M059J (cell line): ENCODE measurements at places on chromosomes 2 and 18.

DNA sequence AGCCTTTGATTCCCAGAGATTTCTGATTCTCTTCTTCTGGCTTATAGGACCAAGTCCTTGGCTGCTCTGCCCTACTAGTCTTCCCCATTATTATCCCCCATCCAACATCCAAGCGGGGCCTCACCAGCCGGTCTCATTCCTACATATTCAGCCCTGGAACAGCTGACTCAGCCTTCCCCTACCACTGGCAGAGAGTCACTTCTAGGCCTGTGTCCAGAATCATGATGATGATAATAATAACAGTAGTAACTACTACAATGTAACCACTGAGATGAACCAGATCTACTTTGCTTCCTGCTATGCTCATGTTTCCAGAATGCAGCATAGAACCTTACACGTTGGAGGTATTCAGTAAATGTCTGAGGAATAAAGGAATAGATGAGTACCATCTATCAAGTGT lies 295.2 kb downstream of the SRBD1 start:
- peak; percentile 61 for DNase-seq

GRCh38 chr2:181646415-181646987 lies 10.4 kb downstream of the CERKL start:
- DNase-seq: no peak

- peak; percentile 95 for DNase-seq
Observed at GRCh38 chr2:196233021-196233804, 61.8 kb upstream of the STK17B start.

- no peak for DNase-seq
Observed at GRCh38 chr2:54088719-54089118, 26.7 kb upstream of the ACYP2 start.

GRCh38 chr18:55786651-55787272 lies 198.8 kb upstream of the TCF4 start:
- peak; percentile 80 for DNase-seq

GRCh38 chr2:236124182-236124893 lies 43.8 kb downstream of the GBX2 start:
- DNase-seq: no peak

DNA sequence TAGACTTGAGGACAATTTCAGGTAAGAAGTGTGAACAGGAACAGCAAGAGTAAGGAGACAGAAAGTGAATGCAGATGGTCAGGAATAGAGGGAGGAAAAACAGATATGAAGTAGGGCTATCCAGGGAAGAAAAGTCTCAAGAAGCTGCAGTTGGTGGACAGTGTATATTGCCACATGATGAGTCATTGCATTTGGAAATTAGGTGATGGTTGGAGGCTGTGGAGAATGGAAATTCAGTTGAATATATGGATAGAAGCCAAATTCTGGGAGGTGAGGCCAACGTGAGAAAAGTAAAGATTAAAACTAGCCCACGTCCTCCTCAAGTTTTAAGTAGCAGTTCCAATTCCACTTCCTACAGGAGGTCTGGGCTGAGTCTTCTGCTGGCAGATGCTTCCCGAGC lies 158.4 kb downstream of the UBE2E3 start:
- DNase-seq: peak; percentile 53

GRCh38 chr2:140863713-140864112 lies 1267.1 kb downstream of the LRP1B start:
- peak; percentile 25 for DNase-seq

- no peak for DNase-seq
Observed at GRCh38 chr2:70356941-70357683, 55.2 kb upstream of the FAM136A start.

- no peak for DNase-seq
Observed at GRCh38 chr2:177592945-177593344, 200.4 kb downstream of the AGPS start.

- DNase-seq: no peak
Observed at GRCh38 chr2:226623587-226624368, 175.8 kb downstream of the IRS1 start.

GRCh38 chr18:10805587-10806118 lies 279.8 kb downstream of the NAPG start:
- no peak for DNase-seq

DNA sequence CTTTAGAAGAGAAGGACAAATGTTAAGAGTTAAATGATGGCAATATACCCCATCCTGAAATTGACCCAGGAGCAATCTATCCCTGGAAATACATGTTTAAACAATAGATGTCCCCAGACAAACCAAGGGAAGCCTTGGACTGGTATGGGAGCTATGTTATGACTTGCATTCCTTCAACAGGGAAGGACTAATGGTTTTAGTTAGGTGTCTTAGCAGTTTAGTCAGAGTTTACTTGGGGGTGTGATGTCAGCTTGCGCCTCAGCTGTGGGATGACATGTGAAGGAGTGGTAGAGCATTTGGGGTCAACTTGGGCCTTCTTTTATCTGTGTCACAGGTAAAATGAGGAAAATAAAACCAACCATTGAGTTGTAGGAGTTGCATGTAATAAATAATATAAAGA lies 36.8 kb downstream of the SPC25 start:
- no peak for DNase-seq

- DNase-seq: no peak
Observed at GRCh38 chr2:100879296-100879695, 59.4 kb downstream of the NPAS2 start.

DNA sequence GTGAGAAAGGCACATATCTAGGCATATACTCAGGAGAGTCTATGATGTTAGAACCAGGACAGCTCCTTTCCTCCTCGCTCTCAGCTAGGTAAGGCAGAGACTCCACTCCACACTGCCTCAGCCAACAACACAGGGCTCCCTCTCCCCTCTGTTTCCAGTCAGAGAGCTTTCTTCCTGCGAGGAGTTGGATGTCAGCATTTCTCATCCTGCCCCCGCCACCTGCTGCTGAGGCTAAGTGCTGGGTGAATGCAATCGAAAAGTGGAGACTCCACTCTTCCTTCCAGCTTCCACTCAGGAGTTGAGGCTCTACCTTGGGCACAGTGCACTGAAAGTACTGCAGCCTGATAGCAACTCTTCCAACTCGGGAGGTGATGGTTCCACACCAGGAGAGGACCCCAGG lies 177.2 kb upstream of the RAB6C start:
- DNase-seq: no peak

GRCh38 chr2:8563814-8564474 lies 117.9 kb upstream of the ID2 start:
- no peak for DNase-seq

GRCh38 chr2:232137356-232138147 lies 176.0 kb downstream of the DIS3L2 start:
- no peak for DNase-seq

GRCh38 chr2:236075802-236076201 lies 92.4 kb downstream of the GBX2 start:
- DNase-seq: no peak

DNA sequence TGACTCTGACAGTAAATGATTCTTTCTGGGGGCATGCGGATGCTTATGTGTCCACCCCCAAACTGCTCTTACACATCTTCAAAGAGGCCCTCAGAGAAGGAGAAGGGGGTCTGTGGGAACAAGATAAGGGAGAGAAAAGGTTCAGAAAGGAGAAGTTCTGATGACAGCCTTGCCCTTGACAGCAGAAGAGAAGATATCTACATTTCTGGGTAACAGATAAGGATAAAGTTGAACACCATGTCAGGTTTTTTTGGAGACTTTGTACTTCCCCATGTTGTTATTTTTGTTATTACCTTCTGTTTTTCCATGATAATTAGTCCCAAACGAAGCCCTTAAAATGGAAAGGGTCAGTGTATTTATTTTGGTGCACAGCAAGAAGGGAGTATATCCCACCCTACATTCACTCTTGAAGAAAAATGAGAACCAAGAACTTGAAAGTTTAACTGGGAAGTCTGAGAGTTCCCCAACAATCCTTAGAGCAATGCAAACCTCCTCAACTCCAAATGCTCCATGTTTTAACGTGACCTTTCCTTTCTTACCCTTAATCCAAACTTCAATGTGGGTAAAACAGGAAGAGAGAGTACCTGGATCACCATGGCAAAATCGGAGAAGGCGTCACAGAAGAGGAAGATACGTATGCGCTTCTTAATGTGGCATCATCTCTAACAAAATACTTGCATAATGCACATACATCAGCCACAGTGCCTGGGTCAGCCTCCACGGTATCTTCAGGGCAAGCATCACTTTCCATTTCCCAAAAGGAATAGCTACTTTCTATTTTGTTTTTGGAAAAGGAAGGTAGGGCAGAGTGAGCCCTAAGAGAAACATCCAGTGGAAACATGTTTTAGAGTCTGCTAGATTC lies 264.6 kb upstream of the STON1 start:
- no peak for DNase-seq

- DNase-seq: peak; percentile 90
Observed at GRCh38 chr18:14971461-14972185, 223.7 kb downstream of the ANKRD30B start.

GRCh38 chr2:45241061-45241561 lies 231.9 kb upstream of the SIX2 start:
- peak; percentile 60 for DNase-seq

GRCh38 chr2:187943772-187944369 lies 347.8 kb upstream of the GULP1 start:
- no peak for DNase-seq

- DNase-seq: no peak
Observed at GRCh38 chr2:189203177-189203799, 23.7 kb upstream of the COL5A2 start.

- DNase-seq: no peak
Observed at GRCh38 chr2:76160670-76161069, 450.0 kb upstream of the GCFC2 start.

DNA sequence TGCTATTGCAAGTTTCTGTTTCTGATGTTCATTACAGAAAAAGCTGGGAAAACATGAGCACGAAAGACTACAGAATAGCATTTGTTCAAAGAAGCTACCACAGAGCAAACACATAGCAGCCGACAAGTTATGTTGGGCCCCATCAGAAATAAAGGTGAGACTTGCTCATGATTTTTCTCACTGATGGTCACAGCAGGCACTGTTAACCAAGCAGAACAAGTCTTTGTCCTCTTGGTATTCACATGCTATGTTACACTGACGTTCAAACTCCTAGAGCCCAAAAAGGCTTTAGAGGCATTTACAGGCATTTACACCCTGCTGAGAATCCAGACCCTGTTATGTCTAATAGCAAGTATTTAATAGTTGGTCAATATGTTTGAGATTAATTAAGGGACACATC lies 235.0 kb upstream of the HNMT start:
- DNase-seq: no peak

DNA sequence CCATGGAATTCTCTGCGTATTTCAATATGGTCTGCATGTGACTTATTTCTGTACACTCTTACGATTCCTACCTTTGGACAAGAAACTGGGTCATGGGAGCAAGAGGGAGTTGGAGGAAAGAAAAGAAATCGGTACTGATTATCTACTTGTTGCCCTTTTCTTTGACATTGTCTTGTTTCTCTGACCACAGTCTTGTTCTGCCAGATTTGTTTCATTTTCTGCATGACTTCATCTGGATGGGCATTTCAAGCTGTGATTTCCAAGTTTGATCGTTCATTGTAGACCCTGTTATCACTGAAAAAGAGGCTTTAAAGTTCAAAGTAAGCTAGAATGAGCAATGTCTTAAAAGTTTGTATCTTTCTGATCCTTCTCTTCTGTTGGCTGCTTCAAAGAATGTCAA lies 2186.3 kb upstream of the CELF4 start:
- DNase-seq: peak; percentile 48

GRCh38 chr18:39854291-39854690 lies 2100.7 kb upstream of the PIK3C3 start:
- peak; percentile 16 for DNase-seq

DNA sequence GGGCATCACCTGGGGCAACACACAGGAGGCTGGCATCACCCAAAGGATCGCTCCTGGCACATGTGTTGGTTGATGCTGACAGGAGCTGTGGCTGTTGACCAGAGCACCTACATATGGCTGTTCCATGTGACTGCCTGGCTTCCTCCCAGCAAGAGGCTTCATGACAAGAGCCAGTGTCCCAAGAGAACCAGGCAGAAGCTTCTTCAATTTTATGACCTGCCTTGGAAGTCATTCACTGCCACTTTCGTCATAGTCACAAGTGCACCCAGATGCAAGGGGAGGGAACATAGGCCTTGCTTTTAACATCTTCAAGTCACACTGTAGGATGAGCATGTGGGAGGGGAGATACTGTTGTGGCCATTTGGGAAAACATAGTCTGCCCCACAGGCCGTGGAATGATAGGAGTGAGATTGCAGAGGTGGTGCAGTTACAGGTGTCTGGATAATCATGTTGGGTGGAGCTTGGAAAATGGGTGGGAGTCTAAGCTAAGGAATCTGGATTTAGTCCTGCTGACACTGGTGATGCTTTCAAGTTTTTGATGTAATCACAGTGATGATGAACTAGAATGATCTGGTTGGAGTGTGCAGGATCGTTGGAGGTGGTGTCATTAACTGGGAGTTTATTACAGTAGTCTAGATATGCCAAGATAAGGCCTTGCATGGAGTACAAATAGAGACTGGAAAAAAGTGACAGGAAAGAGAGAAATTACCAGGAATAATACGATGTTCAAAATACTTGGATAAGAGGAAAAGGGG lies 107.0 kb downstream of the RAPGEF4 start:
- no peak for DNase-seq

GRCh38 chr18:61587865-61588264 lies 254.6 kb downstream of the CDH20 start:
- DNase-seq: no peak

- peak; percentile 73 for DNase-seq
Observed at GRCh38 chr2:72793798-72794440, 31.9 kb downstream of the EXOC6B start.

DNA sequence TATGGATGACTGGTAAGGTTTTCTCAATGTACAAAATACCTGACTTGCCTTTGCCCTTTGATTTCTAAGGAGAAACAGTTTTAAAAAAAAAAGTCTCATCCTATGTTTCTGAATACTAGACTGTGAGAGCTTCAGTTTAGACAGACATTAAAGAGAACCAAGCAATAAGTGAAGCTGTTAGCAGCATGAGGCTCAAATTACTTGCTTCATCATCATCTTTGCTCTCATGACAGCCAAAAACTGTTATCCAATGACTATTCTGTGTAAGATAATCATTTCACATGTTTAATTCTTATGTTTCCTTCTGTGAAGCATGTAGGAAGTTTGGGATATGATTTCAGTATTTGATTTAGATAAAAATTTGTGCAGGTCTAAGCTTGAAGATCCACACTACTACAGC lies 129.2 kb downstream of the COMMD1 start:
- DNase-seq: no peak

GRCh38 chr2:112706170-112706664 lies 14.6 kb upstream of the NT5DC4 start:
- DNase-seq: peak; percentile 89

DNA sequence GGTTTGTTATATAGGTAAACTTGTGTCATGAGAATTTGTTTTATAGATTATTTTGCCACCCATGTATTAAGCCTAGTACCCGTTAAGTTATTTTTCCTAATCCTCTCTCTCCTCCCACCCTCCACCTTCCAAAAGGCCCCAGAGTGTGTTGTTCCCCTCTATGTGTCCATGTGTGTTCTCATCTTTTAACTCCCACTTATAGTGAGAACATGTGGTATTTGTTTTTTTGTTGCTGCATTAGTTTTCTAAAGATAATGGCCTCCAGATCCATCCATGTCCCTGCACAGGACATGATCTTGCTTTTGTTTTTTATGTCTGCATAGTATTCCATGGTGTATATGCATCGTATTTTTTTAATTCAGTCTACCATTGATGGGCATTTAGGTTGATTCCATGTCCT lies 1075.6 kb upstream of the CNTNAP5 start:
- DNase-seq: no peak

GRCh38 chr2:20172273-20173055 lies 52.5 kb downstream of the SDC1 start:
- DNase-seq: no peak
